ENCODE measurements at places on chromosomes 4 and X.

DNA sequence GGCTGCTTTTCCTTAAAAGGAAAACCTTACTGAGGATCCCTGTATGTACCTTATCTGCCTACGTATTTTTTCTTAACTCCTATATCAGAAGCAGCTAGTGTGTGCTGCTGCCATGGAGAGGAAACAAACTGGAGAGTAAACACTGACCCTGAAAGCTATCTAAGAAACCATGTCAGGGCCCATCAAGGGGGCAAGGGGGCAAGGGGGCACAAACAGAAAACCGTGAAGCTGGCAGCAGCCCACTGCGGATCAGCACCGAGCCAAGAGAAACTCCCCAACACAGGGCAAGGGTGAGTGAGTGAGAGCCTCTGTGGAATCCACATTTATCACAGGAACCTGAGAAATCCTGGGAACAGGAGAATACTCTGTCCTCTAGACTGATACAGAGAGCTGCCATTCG is 1204.2 kb downstream of the PCDH18 start:
- no peak for DNase-seq

- DNase-seq: no peak
Observed at GRCh38 chrX:17984415-17984814, 123.3 kb upstream of the RAI2 start.

- DNase-seq: no peak
Observed at GRCh38 chr4:159097785-159098184, 5.1 kb upstream of the RAPGEF2 start.

- no peak for DNase-seq
Observed at GRCh38 chrX:149908308-149908707, 21.1 kb upstream of the HSFX4 start.

GRCh38 chrX:43481576-43481975 is 174.5 kb upstream of the MAOA start:
- DNase-seq: no peak

DNA sequence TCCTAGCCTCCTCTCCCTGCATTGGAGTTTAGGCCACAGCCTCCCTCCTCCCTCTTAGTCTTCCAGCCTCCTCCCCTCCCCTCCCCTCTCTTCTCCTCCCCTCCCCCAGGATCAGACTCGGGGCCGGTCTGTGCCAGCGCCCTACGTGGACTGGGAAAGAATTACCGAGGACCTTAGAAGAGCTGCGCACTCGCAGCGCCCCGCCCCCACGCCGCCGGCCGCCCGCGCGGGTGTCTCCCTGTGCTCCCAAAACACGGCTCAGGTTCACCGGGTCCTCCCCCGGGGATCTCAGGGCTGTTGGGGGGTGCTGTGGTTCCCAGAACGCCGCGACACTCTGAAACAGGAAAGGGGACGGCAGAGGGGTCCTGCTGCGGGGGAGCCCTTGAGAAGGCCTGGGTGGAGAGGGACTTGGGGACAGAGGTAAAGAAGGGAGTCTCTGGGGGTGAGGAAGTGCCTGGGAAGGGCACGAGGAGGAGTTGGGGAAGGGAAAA is 122.3 kb upstream of the TBL1X start:
- DNase-seq: peak; percentile 33

- no peak for DNase-seq
Observed at GRCh38 chrX:19698122-19698521, 182.8 kb upstream of the MAP3K15 start.

DNA sequence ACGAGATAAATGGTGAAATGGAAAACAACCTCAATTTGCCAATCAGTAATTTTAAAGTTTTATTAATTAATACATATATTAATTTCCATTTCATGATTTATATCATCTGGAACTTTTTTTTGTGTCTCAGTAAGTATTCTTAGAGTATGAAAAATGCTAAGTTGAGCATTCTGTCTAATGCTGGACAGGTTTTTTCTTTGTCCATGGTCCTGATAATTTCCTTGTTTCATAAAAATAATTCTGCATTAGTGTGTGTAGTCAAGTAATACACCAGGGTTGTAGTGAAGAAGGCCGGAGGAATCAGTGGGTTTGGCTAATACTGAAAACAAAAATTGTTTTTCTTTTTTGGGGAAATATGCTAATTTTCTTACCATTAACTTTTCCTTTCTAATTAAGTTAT is 9.9 kb downstream of the ANAPC4 start:
- no peak for DNase-seq

GRCh38 chrX:143240658-143241057 is 214.9 kb downstream of the SPANXN4 start:
- DNase-seq: no peak

GRCh38 chr4:145679991-145680455 is at the start of gene C4orf51:
TSS of gene C4orf51 (plus strand) at chr4:145680146. CDS start at chr4:145680204, 58 bp downstream.
- DNase-seq: no peak

DNA sequence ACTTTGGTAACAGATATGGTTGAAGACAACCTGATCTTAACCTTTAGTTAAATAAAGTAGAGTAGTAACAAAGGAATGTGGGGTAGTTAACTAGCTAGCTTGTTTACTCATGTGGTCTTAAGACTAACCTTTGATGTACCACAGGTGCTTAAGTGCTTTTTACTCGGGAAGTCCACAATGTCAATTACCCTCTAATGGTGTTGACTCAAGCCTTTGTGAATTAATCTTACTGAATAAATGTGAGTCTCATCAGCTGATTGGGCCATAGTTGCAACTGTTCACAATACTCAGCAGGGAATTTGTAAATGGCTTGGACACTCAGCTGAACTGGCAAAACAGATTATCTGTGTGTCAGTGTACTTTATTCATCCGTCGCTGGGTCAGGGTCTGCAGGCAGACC is 119.0 kb upstream of the UGT8 start:
- no peak for DNase-seq

GRCh38 chrX:15269618-15270521 is at the start of gene ASB9:
TSS of gene ASB9 (minus strand) at chrX:15270083. CDS start at chrX:15269874, 209 bp downstream.
- no peak for DNase-seq

DNA sequence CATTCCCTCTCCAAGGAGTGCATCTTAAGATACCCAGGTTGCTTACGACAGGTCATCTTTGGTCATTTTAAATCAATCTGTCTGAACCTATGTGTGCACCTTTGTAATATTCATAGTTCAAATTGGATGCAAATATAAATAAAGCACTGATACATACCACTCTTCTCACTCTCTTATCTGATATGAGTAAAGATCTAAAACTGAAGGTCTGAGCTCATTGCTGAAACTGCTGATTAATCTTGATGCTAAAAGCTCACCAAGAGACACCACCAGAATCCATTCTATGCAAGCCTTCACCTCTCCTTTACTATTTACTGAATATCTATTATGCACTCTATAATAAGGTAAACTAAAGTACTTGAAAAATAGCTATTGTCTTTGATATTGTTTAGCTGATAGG is 16.6 kb downstream of the HSD17B13 start:
- no peak for DNase-seq

DNA sequence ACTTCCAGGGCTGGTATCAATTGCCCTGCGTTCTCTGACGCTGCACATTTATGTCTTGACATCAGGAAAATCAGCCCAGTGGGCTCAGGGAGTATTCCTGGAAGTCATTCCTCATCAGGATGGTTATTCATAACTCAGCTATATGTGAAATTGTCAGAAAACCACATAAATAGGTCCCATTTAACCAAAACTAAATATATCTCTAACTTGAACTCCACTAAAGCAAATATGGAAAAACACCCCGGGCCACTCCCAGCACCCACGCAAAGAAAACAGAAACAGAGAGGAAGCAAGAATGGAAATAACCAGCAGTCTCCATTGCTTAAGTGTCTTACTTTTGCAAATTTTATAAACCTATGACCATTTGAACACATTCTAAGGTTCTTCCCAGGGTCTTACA is 112.0 kb downstream of the IRF2 start:
- no peak for DNase-seq

- DNase-seq: no peak
Observed at GRCh38 chr4:90495936-90496335, 368.7 kb downstream of the CCSER1 start.

DNA sequence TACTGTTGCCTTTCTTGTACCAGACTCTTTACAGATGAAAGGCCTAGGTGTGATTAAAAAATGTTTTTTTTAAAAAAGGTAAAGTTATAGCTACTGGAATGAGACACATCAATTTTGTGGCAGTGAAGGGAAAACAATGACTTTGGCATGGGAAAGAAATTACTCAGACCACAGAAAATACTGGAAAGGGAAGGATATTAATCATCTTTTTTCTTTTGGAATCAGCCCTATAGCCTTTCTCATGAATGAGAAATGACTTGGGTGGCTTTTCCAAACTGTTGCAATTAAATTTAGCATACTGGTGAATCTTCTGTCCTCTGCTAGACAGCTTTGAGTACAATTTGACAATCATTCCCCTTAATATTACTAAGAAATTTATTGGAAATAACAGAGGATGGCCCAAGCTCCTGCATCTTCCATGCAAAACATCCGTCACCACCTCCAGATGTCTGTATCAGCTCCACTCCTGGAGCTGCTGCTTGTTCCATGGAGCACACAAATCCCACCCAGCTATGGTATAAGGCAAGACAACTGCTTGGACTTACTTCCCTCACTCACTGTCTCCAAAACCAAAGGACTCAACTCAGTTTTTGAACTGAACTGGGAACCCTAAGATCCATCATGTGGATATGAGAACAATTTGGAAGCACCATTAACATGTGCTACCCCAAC is 97.6 kb upstream of the ARSJ start:
- no peak for DNase-seq

GRCh38 chr4:17120761-17121160 is 222.3 kb upstream of the LDB2 start:
- no peak for DNase-seq

DNA sequence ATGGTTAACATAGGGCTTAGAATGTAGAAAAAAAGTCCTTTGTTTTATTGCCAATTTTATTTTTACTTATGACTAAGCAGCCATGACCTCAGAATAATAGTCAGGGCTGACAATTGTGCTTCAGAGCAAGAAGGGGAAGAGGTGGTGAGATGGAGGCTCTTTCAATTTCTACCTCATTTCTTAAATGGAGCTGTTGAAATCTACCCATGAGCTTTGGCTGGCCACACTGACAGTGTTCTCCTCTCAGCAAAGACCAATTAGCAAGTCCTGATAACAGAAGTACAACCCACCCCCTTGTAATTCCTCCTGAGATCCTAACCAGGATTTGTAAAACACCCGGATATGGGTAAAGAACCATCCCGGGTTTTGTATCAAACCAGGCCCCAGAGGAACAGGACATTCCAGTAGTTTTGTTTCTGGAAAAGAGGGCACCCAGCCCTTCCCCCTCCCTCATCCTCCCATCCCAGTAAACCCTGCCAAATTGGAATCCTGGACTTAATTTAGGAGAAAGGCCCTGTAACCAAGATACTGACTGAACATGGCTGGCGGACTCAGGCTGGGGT is at the start of gene HEPH:
TSS of gene HEPH (plus strand) at position 399 of the 563 bp plus-strand sequence. CDS start 6,324 bp downstream, outside the sequence.
- DNase-seq: no peak

DNA sequence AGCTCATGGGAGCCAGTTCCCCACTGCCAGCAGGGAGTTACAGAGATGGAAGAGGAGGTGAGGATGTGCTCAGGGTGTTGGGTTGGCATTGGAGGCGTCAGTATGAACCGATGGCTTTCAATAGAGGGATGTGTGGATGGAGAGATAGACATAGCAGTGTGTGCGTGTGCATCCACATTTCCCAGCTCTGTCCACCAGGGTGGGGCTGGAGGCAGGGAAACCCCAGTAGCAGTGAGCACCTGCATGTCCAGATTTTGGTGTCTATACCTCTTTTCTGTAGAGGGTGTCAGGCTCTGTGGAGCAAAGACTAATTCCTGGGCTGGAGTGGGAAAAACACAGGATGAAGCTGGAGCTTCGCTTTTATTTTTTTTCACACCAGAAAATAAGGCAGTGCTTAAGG is 37.2 kb upstream of the HGFAC start:
- no peak for DNase-seq

- DNase-seq: no peak
Observed at GRCh38 chrX:153245288-153245731, 66.2 kb downstream of the MAGEA1 start.

GRCh38 chr4:157012296-157012695 is 40.7 kb upstream of the PDGFC start:
- DNase-seq: no peak

DNA sequence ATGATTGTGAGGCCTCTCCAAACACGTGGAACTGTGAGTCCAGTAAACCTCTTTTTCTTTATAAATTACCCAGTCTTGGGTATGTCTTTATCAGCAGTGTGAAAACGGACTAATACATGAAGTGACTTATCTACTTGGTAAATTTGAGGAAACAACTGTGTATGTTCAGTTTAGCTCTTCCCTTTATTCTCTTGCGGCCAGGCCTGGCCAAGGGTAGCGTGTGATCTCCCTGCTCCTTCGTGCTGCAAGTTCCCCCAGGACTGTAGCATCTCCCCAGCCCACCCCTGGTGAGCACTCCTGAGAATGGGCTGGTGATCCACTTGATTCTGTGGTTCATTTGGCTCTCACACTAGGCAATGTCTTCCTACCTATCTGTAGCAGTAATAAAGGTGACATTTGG is 53.2 kb upstream of the CHRNA9 start:
- DNase-seq: no peak

DNA sequence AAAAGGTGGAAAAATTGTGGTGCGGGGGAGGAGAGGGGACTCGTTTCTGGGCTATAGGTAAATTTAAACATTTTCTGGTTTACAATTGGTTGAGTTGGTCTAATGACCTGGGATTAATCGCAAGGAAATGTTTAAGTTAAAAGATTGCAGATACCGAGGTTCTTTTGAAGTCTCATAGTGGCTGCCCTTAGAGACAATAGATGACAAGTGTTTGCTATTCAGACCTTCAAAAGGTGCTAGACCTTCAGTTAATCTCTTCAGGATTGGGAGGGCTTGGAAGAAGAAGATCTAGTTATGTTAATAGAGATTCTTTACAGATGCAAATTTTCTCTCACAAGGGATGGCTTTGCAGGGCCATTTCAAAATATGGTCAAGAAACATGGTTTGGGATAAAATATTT is 2286.1 kb upstream of the AGA start:
- DNase-seq: no peak

DNA sequence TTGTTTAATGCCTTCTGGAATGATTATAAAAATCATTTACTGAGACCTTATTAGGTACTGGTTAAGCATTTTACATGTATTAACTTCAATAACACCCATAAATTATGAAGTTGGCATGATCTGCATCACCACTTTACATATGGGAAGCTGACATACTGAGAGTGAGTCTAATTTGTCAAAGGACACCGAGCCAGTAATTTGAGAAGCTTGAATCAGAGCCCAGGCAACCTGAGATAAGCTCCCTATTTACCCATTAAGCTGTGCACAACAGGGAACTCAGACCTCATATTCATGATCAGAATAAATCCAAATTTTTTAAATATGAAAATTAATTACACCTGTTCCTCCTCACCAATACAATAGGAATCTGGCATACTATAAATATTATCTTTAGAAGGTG is 247.9 kb upstream of the EPHA5 start:
- no peak for DNase-seq

GRCh38 chr4:120830204-120830603 is 92.3 kb downstream of the PRDM5 start:
- DNase-seq: no peak

Data from D721Med (cell line).